GM23338 (cell line): ENCODE measurements at places on chromosomes 2 and 18.

DNA sequence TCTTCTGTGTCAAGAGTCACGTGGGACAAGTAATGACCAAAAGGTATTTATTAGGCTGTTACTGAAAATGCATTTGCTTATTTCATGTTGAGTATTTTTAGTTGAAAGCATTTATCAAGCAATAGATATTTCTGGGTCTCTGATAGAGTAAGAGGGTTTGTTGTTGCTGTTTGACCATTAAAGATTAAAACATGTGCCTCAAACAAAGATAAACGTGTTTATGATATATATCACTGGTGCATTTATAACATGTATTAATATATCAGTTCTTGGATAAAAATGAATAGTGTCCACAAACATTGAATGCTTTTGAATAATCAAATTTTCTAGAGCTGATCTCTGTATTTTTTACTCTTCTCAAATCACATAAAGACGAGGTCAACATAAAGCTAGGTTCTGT lies 467.7 kb downstream of the THSD7B start:
- DNase-seq: no peak

GRCh38 chr2:61059382-61059781 lies 6.3 kb upstream of the SANBR start:
- DNase-seq: no peak

DNA sequence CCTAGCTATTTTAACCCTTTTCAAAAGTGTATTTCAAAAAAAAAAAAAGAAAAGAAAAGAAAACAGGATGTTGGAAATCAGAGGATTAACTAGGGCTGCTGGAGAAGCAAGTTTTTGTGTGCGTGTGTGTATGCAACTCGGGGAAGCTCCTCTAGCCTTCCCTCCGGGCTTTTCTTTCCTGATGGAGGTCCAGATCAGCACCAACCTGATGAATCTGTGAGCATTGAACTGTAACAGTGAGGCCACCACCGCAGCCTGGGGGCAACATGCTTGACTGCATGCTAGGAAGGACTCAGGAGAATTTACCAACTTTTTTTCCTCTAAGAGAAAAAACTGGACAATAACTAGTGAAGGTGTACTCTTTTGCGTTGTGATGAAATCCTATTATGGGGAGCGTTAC lies 2.3 kb downstream of the OBSL1 start:
- DNase-seq: no peak

GRCh38 chr18:46298511-46298910 lies 194.3 kb downstream of the HAUS1 start:
- no peak for DNase-seq

DNA sequence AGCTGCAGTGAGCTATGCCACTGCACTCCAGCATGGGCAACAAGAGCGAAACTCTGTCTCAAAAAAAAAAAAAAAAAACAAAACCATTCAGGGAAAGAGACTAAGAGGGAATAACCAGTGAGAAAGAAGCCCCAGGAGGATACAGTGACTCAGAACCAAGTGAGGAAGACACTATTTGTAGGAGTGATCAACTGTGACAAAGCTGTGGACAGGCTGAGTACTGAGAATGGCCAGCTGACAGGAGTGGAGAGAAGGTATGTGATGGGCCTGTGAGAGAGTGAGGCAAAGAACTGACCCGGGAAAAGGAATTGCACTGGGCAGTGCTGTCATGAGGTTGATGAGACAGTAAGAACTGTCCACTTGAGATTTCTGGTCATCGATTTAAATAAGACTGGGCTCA lies 6.7 kb upstream of the LCT start:
- no peak for DNase-seq

- peak; percentile 92 for DNase-seq
Measured at GRCh38 chr2:109128048-109128615, 873 bp upstream of the SH3RF3 start.

DNA sequence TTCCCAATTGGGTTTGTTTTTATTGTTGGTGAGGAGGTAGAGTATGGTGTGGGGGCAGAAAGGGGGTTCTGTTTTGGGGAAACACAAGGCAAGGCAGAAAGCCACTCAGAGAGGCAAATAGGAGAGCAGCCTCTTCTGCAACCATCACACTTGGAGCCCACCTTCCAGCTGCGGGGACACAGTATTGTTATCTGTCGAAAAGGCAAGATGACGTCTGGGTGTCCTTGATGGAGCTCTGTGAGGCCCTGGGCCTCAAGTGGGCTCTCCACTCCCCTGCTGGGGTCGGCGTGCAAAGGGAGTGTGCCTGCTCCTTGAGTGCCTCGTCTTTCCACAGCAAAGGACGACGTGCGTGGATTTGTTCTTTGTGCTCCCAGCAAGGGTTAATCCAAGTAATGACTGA lies 227.6 kb downstream of the ANAPC1 start:
- DNase-seq: no peak
